ENCODE measurements at places on chromosomes 4 and X. TPM values are rescaled to one million over a fixed set of nuclear protein-coding genes. Genes with fewer than 3 reads are reported as not detected.

RPL39 gene
- 4,581 TPM for polyA plus RNA-seq

ADRA2C gene
- 5.8 TPM for polyA plus RNA-seq

TCEAL5 gene
- 1.3 TPM for polyA plus RNA-seq

NHSL2 gene
- 9.7 TPM for polyA plus RNA-seq

CA5B gene
- polyA plus RNA-seq = 6.8 TPM

UGT2B10 gene
- 0.09 TPM for polyA plus RNA-seq

TLR10 gene
- polyA plus RNA-seq = 0.05 TPM

GPC4 gene
- 18.3 TPM for polyA plus RNA-seq

PDLIM3 gene
- polyA plus RNA-seq = 358 TPM

EGFL6 gene
- polyA plus RNA-seq = 8.7 TPM

FREM3 gene
- 0.13 TPM for polyA plus RNA-seq

NUDT10 gene
- 6.9 TPM for polyA plus RNA-seq

ASB11 gene
- polyA plus RNA-seq = 0.05 TPM

RADX gene
- polyA plus RNA-seq = 1.3 TPM

ARR3 gene
- not detected for polyA plus RNA-seq

MAGEB10 gene
- polyA plus RNA-seq = not detected

THAP6 gene
- polyA plus RNA-seq = 9.4 TPM

CCDC110 gene
- 2.0 TPM for polyA plus RNA-seq

ARMCX5 gene
- polyA plus RNA-seq = 11.7 TPM

RGS12 gene
- 28.4 TPM for polyA plus RNA-seq

SPIN2A gene
- 0.54 TPM for polyA plus RNA-seq

ELF4 gene
- polyA plus RNA-seq = 13.7 TPM

DRD5 gene
- polyA plus RNA-seq = not detected

SMIM10L2A gene
- 1.4 TPM for polyA plus RNA-seq

ERAS gene
- 0.10 TPM for polyA plus RNA-seq

CXorf51B gene
- not detected for polyA plus RNA-seq

SRPK3 gene
- polyA plus RNA-seq = 2.3 TPM

MAGEA8 gene
- polyA plus RNA-seq = not detected

SMIM20 gene
- 48.9 TPM for polyA plus RNA-seq
